ENCODE measurements at places on chromosomes 7 and 10.

GRCh38 chr7:151769188-151769821 lies 107.6 kb downstream of the PRKAG2 start:
- DNase-seq: no peak

- DNase-seq: peak; percentile 21
These were observed 18.4 kb downstream of the ADAM8 start for GRCh38 chr10:133258066-133258817.

DNA sequence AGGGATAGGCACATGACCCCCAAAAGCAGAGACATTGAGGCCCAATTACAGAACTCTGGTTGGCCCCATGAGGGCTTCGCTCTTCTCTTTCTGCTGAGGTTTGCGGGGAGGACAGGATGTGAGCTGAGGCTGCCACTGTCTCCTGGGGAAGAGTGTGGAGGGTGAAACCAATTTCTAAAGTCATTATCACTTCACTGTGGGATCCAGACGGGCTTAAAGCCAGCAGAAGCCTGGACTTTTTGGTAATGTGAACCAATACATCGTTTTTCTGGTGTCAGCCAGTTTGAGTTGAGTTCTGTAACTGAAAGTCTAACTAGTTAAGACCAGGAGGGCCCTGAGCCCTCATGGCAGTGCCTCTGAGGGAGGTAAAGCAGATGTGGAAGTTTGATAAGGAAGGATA lies 163.0 kb downstream of the MYOF start:
- no peak for DNase-seq

DNA sequence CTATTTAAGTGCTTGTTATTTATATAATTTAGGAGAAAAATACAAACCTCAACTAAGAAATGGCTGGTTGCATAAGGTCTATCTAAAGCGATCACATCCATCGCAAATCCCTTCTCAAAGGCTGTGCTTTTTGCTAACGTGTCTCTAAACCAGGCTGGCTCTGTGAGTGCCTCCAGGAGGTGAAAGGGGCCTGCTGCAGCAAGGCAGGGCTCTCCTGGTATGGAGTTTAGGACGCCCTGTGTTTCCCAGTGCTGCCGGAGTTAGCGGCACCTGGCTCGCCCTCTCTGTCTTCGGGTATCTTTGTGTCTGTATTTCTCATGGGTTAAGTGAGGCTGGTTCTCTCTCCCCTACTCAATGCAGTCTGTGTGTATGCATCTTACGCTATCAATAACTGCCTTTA lies 68.4 kb upstream of the ATP6V0A4 start:
- DNase-seq: no peak

DNA sequence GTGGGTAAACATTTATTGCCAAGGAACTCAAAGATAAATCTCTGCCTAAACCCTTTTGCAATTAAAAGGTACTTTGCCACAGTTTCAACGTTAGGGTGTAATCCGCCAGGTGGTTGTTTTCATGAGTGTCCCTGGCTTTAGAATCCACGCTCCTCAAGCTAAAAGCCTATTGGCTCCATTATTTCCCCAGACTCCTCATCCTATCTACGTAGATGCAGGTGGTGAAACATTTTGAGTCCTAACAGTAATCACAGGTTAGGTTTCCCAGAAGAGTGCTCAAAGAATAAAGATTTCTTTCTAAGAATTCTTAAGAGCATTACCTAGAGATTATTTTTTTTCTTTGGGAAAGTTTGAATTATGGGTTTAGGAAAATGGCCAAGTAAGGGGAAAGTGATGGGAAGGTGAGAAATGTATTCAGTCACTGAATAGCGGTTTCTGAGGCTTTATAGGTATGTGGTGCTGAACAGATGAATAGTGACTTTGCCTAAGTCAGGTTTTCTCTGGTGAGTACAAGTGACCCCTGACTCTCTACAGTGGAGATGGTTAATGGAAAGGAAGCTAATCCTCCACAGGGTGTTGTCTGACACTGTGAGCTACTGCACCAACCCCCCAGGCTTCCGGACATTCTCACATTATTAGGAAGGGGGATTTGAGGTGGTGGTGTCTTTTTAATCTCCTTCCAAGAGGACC lies 60.2 kb downstream of the NRP1 start:
- DNase-seq: no peak

- no peak for DNase-seq
These were observed 28.9 kb downstream of the ELFN1 start for GRCh38 chr7:1698951-1699350.

- DNase-seq: no peak
These were observed 43.2 kb downstream of the CHST3 start for GRCh38 chr10:72007246-72007892.

DNA sequence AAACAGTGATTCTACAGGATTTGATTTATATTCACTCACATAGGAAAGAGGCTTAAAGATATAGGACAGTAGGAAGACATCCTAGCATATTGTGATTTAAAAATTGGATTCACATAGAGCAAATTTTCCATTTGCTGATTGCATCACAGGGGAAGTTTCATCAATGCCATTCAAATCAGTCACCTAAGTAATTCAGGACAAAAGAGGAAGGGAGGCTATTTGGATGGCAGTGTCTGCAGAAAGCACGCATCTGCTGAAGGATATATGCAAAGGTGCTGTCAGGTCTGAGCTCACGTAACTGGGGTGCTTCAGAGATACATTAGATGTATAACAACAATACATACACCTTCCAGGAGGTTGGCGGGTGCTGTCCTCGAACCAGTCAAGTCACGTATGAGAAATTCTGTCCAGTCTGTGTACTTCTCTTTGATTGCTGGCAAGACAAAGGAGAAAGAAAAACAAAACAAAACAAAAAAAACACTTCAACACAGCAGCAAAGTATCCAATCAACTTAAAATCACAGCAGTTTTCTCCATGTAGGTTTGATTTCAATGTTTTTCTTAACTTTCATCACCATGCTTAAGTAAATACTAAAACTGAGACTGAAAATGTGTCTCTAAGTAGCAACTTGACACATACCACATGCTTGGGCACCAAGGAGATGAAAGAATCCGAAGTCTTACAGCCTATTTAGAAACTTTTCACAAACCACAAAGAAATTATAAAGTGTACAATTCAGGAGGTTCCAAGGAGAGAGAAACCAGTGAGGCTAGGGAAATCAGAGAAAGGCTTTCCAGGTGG lies 125.1 kb downstream of the SFMBT2 start:
- DNase-seq: no peak
